ENCODE measurements at places on chromosomes 11 and 22. TPM values are rescaled to one million over a fixed set of nuclear protein-coding genes. Genes with fewer than 3 reads are reported as not detected.
A peak's percentile ranks its signal among the peaks of the same experiment; 100 is the strongest.

The SCARF2 gene
- 29.9 TPM for polyA plus RNA-seq

The PTPN5 gene
- polyA plus RNA-seq: 0.96 TPM

The TOMT gene
- polyA plus RNA-seq: not detected

The OR2AG2 gene
- polyA plus RNA-seq: 0.05 TPM

The MMP13 gene
- not detected for polyA plus RNA-seq

The USP28 gene
- 31.2 TPM for polyA plus RNA-seq

The SH3BP1 gene
- polyA plus RNA-seq: 21.5 TPM

The HTATIP2 gene
- polyA plus RNA-seq: 3.7 TPM

DNA sequence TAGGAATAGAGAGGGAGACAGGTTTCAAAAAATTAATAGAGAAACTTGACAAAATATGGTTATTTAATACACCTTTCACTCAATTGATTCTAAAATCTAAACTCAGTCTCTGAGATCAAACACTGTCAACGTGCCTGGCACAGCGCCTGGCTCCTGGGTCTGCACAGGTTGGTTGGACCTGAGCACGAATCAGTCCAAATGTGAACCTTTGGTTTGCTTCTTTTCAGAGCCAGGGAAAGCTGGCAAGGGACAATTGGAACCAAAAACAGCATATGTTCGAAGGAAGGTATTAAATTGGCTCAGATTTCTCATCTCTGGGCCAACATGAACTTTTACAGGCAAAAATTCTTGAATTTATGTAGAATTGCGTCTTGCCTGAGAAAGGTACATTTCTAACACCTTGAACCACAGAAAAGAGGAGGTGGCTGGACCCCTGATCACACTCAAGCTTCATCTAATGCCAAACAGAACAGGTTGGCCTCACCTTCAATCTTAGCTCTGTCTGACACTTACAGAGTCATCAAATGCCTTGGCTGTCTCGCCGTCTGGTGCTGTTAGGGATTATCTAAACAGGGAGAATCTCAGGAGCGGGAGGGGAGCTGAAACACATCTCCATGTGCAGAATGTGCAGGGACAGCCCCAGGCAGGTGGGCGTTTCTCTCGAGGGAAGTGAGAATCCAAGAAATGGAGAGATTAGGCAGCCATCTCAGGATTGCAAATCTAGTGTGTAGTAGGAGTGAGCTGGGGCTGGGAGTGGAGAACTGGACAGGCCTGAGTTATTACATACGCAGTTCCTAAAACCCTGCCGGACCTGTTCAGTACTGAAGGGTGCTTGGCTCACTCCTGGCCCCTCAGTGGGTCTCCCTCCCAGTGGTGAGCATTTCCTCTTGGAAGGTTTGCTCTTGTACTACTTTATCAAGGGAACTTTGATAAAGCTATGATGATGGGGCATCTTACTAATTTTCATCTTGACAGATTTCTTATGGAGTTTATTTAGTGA is 442.2 kb upstream of the B3GAT1 start:
- no peak for DNase-seq

DNA sequence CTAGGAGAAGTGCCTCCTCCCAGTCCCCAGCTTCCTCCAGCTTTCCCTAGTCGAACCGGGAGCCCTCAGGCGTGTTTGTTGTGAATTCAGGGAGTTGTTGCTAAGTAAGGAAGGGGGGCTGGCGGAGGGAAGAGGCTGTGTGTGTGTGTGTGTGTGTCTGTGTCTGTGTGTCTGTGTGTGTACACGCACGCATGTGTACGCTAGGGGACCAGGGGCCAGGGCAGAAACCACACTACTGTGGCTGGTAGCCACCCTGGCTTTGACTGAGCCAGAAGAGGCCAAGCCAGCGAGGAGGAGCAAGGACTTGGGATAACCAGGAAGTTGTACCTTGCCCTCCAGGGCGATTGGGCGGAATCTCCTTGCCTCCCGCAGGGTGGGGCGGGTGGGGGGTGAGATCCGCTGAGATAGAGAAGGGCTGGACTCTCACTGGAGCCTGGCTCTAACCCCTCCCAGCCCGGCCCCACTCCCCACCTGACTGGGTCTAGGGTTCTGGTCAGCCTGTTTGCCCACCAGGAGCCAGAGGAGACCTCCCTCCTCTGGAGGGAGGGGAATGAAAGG is 7.5 kb downstream of the BCL9L start:
- no peak for DNase-seq

GRCh38 chr11:7020183-7020917 is at the start of the genes NLRP14 and ZNF214:
TSS of gene NLRP14 (plus strand) at chr11:7020479. CDS start at chr11:7038587, 18,108 bp downstream.
TSS of gene ZNF214 (minus strand) at chr11:7020346. CDS start at chr11:7002835, 17,511 bp downstream.
- peak; percentile 96 for DNase-seq

DNA sequence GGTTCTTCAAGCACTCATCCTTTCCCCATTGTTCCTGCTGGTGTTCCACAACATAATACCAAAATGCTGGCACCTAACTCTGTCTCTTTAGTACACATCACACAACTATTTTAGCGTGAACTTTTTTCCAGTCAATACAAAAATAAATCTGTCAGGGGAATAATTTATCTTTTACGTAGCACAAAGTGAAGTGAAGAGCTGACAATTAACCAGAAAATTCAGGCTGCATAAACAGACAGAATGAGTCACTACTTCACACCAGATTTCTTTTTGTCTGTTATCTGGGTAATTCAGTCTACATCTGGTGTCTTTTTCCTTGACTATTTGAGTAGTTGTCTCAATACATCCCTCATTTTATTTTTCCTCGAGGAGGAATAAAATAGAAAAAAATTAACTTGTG is 7.9 kb upstream of the ETS1 start:
- no peak for DNase-seq

GRCh38 chr11:11217289-11217928 is 135.6 kb downstream of the CSNK2A3 start:
- DNase-seq: no peak

DNA sequence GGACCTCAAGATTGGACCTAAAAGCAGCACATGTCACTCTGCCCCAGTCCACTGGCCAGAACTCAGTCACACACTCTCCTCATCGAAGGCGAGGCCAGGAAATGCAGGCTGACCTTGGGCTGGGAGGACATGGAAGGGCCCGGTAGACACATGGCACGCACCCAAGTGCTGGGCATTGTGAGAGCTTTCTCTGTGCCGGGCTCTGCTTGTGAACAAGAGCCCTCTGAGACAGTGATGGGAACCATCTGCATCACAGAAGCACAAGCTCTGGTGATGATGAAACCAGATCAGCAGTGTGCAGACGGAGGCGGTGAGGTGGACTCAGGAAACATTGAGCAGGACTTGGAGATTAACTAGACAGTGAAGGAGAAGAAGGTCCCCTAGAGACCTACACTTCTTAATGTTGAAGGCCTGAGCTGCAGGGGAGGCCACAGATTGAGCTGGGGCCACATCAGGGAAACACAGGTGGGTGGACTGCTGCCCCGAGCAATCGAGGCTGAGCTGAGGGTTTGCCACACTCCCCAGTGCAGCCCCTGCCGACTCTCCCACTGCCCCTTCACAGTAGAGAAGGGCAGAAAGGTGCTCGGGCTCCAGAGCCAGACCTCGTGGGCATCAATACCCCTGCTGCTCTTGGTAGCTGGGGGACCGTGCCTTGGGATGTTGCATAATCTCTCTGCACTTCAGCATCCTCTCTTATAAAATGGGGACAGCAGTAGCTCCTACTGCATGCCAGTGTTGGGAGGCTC is 1460.5 kb downstream of the TBC1D22A start:
- no peak for DNase-seq

- DNase-seq: no peak
Observed at GRCh38 chr11:15987046-15987445, 369.3 kb downstream of the SOX6 start.

- no peak for DNase-seq
Observed at GRCh38 chr11:11973361-11973800, 35.0 kb downstream of the DKK3 start.

- peak; percentile 70 for DNase-seq
Observed at GRCh38 chr11:72041364-72042063, 38.8 kb downstream of the NUMA1 start.

GRCh38 chr11:64924910-64925284 is 408 bp downstream of the PPP2R5B start:
- DNase-seq: no peak

GRCh38 chr11:112082729-112083128 is 3.8 kb downstream of the TIMM8B start:
- DNase-seq: no peak

GRCh38 chr22:24683691-24684090 is 80.7 kb downstream of the GGT1 start:
- no peak for DNase-seq

GRCh38 chr22:19764636-19765476 is 4.3 kb downstream of the TBX1 start:
- DNase-seq: no peak

DNA sequence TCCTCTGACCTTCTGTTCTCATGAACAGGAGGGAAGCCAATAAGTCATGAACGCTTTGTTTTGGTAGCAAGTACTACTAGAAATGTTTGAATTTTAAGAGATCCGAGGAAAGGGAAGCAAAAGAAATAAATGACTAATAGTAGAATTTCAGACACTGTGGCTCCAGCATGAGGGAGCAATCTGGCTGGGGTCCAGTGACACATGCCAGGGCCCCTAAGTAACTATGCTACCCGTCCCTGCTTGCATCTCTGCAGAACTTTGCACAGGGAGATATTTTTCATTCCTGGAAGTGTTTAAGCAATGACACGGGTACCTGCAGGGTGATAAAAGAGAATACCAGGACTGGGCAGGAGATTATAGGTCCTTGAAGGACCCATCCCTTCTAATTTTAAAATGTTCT is 7.3 kb upstream of the ADAMTS8 start:
- no peak for DNase-seq

DNA sequence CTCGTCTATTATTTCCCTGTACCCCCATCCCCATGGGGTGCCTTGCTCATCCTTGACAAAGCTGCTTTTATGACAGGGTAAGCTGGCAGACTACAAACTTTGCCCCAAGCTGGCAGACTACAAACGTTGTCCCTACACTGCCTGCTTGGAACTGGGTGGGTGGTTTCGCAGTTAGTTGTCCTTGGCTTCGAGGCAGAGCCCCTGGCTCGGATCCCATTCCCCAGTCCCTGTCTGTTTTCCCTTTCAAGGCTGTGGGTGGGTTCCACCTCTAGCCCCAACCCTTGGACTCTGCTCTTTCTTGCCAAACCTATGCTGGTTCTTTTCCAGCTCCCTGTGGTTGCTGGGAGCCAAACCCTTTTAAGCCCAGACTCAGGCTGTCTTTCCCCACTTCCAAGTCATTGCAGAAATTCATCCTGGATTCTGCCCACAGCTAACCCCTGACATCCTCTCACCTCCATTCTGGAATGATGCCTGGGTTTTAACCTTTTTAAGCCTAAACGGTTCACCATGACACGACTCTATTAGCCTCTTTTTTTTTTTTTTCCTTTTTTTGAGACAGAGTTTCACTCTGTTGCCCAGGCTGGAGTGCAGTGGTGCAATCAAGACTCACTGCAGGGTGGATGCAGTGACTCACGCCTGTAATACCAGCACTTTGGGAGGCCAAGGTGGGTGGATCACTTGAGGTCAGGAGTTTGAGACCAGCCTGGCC is 9.2 kb upstream of the RBM14 start:
- DNase-seq: no peak

DNA sequence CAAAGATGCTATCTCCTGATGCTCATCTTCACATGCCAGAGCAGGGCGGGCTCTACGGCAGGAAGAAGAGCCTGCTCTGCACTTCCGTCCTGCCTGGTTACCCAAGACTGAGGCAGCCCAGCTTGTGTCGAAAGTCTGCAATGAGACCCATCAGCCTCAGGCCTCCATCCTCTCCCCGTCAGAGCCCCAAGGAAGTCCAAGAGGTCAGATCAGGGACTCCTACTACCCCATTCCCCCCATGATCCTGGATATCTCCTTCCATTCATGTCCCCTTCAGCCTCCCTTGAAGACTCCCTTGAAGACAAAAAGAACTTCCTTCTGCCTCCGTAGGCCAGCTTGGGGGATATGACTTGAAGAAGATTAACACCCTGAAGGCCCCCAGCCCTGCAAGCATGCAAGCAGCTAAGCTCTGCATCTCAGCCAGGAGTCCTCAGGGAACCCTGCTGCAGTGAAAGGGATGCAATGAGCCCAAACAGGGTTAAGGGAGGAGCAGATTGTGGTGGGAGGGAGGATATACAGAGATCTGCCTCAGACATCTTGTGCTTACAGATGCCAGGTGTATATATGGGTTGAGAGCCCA is 85.6 kb downstream of the TRIM29 start:
- no peak for DNase-seq

GRCh38 chr11:82675838-82676237 is 57.8 kb downstream of the FAM181B start:
- no peak for DNase-seq

DNA sequence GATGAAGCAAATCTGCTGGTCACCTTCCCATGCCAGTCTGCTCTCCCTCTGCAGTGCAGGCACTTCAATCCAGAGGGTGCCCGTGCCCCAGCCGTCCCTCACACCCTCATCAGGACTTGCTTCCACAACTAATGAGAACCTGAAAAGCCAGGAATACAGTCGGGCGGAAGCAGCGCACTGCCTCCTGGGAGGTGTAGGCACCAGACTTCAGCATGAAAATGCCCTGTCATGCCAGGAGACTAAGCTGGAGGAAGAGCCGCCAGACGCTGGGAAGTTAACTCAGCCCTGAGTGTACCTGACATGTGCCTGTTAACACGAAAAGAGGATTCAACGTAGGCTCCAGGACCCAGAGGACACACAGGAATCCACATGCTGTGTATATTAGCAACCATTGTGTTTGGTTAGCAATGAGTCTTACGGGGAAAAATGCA is 40.1 kb upstream of the FLI1 start:
- no peak for DNase-seq

- DNase-seq: no peak
Observed at GRCh38 chr22:43270314-43270908, 72.8 kb downstream of the SCUBE1 start.

- DNase-seq: no peak
Observed at GRCh38 chr22:35649026-35649553, 844 bp downstream of the APOL6 start.

GRCh38 chr11:131867457-131868257 is 497.2 kb downstream of the NTM start:
- DNase-seq: no peak

- no peak for DNase-seq
Observed at GRCh38 chr11:1779034-1779805, 15.5 kb upstream of the CTSD start.

- DNase-seq: no peak
Observed at GRCh38 chr11:128947773-128948172, 5.1 kb upstream of the TP53AIP1 start.

- DNase-seq: no peak
Observed at GRCh38 chr11:119192111-119192510, 6.8 kb downstream of the NHERF4 start.

All from left renal cortex interstitium (tissue), 4 donors.